Activated CD8-positive, alpha-beta memory T cell treated with anti-CD3 and anti-CD28 coated beads, Interleukin-2, amount 50 U/mL, for 48 hours (primary cell): ENCODE measurements at places on chromosomes 7 and 10.

DNA sequence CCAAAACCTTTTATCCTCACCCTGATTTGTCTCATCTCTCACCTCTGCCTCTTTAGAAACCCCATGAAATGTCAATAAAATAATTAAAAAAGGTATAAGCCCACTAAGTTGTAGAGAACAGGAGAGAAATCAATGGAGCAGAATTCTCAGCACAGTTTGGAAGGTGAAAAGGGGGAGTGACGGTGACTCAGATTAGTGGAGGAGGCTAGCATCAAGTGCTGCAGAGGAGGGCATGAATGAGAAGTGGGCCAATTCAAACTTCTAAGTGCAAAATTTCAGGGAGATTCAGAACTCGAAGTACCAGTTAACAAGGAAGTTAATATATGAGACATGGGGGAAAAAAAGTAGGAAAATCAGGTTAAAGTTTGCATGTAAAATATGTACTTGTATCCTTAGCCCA lies 34.9 kb upstream of the ETV1 start:
- no peak for DNase-seq

DNA sequence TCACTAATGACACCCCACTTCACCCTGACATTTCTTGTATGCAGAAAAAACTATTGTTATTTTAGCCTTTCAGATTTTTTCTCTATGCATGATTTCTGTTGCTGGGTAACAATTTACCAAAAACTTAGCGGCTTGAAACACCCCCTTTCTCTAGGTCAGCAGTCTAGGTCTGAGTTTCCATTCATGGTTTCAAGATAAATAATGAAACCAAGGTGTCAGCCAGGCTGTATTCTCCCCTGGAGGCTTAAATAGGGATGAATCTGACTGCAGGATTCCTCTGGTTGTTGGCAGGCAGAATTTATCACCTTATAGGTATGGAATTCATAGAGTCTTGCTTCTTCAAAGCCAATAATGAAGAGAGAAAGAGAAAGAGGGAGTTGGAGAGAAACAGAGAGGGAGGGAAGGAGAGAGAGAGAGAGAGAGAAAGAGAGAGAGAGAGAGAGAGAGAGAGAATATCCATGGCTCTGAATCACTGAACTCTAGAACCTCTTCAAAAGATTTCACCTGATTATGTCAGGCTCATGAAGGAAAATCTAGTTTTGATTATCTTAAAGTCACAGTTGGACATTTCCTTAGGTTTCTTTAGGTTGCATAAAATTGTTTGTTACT lies 1224.6 kb upstream of the LRRTM3 start:
- DNase-seq, result no peak

- no peak for DNase-seq
These were observed 83.0 kb downstream of the HIF1AN start for GRCh38 chr10:100618632-100619255.

DNA sequence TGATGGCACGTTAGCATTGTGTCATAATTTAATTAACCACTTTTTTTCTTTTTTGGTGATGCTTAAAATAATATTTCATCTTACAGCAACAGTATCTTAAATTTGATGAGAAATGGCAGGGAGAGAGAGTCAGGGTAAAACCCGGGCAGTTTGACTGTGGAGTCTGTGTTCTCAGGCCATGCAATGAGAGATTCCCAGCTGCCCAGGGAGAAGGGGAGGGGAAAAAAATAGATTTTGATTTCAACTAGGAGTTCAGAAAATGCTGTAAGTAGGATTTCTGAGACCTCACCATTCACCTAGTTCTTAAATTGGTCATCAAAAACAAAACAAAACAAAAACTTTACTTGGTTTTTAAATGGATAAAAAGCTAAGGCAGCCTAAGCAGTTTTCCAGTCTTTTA lies 37.4 kb upstream of the XPNPEP1 start:
- no peak for DNase-seq

DNA sequence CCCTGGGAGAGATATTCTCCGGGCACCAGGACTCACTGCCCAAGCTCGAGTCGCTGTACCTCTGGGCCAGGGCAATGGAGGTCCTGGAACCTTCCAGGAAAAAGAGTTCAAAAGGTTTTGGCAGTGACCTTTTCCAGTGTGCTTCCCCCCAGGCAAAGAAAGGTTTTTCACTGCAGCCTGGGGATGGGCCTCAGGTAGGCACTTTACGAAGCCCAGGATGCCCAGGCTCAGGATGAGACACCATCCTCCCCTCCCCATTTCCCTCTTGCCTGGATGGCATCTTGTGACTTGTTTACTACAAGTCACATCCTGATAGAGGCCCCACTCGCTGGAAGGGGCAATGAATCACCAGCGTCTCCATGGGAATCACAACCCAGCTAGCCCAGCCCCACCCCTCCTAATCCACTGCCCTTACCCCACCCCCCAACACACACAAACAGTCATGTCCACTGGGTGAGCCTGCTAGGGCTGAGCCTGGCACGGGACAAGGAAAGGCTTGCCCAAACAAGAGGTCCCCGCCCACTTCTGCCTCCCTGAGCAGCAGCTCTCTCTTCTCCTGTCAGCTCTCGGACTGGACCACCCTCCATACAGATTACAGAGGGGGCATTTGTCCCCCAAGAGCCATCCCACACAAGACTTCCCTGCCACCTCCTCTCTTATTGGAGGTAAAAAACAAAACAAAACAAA lies 93.8 kb upstream of the SMNDC1 start:
- DNase-seq, result no peak

DNA sequence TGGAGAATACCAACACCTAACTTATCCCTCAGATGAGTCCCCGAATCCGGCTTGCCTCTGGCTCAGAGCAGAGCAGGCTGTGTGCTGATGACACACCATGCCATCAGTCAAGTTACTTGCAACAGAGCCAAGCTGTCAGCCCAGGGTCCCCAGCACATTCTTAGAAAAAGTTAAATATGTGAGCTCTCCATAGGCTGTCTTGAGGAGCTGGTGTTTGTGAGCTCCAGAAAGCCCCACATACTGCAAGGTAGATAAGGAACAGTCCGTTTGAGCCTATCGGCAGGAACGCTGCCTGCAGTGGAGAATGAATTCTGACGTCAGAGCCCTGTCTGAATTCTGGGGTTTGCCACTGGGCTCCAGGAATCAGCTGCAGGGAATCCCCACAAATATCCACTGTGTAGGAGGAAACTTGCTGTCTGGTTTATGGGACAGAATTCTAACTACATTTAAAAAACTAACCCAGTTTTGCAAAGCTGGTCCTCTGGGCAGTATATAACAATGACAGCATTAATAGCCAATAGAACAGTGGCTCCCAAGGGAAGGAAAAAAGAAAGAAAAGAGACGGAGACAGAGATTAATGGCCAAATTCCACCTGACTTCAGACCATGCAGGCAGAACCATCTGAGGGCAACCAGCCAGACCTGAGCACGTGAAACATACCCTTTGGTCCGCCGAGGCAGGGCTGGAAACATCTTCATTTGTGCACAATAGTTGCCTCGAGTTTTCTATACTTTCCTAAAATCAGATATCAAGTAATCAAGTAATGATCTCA lies 3.6 kb downstream of the SFXN4 start:
- no peak for DNase-seq

- DNase-seq, result no peak
These were observed 10.4 kb downstream of the ZNF3 start for GRCh38 chr7:100071018-100071723.

DNA sequence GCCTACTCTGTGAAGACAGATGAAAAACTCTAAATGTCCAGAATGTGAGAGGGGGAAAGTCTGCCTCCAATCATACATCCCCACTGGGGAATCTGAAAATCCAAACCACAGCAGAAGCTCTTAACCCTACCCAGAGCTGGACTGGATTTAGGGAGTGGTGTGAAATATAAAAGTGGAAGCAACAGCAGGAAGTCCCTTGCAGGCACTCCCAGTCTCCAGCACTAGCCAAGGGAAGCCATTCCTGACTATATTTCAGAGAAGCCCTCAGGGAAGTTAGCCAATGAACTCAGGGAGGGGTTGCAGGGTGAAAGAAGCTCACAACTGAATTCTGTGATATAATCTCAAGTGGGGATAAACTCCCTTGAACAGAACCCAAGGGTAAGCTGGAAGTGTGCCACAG lies 51.5 kb downstream of the CRPPA start:
- no peak for DNase-seq

GRCh38 chr7:81031243-81031642 lies 112.4 kb upstream of the SEMA3C start:
- no peak for DNase-seq
